Left hindlimb (tissue), 1 donor: ENCODE measurements at places on chromosomes 5 and 9.

- no peak for DNase-seq
These were observed 221.1 kb downstream of the ISL1 start for GRCh38 chr5:51604324-51604723.

- DNase-seq, result no peak
These were observed 5.4 kb upstream of the CSF2 start for GRCh38 chr5:132067941-132068808.

- no peak for DNase-seq
These were observed 82.1 kb downstream of the C9orf152 start for GRCh38 chr9:110125763-110126351.

DNA sequence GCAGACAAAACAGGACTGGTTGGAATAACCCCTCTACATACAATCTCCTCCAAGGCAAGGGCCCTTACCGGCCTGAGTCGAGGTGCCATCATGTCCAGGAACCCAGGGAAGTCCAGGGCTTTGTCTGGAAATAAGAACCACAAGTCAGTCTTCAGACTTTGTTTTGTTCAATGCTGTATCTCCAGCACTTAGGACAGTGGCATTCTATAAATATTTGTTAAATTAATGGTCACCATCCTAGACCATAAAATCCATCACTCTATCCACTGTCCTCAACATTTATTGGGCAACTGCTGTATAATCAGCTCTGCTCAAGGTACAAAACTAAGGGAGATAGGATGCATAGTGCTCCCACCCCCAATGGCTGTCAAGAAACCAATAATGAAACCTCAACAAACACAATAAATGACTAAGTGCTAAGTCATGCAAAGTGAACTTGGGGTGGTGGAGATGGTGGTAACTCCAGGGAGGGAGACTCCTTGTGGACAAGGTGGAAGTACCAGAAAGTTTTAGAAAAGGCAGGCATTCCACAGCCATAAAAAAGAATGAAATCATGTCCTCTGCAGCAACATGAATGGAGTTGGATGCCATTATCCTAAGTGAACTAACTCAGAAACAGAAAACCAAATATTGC is 5.0 kb downstream of the RELL2 start:
- DNase-seq, result no peak

DNA sequence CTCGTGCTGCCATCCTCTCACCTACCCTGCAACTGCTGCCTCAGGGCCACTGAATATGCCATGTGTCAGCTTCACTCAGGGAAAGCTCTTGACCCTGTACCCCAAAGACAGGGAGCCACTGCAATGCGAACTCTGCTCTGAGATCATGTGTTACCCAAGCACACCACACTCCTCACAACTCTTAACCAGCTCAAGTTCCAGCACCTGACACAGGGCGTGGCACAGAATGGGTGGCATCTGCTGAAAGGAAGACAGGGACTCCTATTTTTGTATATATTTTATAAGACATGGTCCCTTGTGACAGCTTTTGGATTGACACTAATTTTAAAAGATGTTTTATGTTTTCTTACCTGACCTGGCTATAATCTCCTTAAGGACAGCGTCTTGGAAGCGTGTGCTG is 10.7 kb downstream of the PHYKPL start:
- no peak for DNase-seq

DNA sequence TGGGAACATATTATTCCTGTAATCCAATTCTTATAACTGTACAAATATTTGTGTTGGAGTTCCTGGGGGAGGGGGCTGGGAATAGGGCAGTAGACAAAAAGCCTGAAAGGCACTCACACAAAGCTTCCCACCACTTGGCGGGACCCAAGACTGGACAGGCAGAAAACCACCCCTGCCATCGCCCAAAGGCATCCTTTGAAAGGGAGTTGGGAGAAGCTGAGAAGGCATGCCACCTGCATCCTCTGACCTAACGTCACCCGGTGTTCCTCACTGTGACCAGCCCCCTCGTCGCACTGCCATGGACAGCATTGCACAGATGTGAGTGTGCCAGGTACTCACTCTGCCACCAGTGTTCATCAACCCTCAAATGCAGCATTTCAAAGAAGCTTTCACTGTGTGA is 80.6 kb upstream of the SMIM23 start:
- DNase-seq, result no peak

DNA sequence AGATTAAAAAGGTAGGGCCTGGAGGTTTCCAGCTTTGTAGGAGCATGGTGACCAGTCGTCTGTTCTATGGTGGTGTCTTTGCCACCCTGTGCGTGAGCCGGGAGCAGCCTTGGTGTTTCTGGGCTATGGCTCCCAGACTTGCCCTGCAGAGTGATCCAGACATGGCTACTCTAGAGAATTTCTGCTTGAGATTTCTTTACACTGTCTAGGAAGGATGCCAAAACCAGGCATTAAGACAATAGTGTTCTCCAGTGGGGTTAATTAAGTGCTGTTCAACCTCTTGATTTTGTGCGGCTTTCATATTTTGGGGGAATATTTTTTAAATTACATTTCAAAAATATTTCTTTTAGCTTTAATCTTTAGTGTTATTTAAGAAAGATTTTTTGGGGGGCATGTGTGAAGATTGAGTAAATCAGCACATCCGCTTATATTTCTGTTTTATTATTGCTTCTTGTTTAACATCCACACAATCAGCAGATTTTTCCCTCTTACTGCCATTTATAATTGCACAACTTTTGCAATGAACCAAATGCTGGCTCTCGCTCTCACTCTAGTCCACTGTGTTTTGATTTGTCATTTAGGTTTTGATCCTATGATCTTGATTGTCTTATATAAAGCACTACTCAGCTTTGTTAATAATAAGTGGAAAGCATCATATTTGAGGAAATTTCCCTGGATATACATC is 110.5 kb downstream of the RASGRF2 start:
- DNase-seq, result no peak

DNA sequence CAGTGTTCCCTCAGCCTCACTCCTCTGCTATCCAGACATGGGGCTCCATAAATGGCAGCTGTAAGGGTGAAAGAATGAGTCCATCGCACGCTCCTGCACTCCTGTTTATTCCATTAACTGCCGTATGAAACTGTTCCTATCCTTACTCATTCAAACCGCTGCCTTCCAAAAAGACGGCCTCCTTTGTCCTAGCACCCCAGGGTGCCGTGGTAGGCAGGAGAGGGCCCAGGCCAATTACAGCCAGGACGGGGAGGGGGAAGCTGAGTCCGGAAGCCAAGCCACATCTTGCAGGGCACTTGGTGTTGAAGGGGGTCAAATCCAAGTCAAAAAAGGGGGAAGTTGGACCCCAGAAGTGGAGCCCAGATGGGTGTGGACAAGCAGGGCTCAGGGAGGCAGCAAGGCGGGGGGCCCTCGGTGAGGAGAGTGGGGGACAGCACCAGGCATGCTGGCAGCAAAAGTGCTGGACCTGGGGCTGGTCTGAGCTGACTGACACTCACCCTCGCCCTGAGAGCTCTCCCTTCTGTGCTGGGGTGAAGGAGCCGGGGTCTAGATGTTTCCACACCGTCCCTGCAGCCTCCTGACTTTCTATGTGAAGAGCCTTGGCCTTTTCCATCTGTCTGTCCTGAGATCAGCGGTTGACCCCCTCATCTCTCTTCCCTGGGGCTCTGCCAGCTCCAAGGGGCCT is 63.3 kb downstream of the COL23A1 start:
- DNase-seq, result no peak

- DNase-seq, result no peak
These were observed 8.4 kb upstream of the SLC6A3 start for GRCh38 chr5:1453613-1454012.
